ENCODE measurements at places on chromosomes 11 and 22.

- peak; percentile 80 for DNase-seq
These were observed 37.7 kb downstream of the DDI1 start for GRCh38 chr11:104073950-104074705.

DNA sequence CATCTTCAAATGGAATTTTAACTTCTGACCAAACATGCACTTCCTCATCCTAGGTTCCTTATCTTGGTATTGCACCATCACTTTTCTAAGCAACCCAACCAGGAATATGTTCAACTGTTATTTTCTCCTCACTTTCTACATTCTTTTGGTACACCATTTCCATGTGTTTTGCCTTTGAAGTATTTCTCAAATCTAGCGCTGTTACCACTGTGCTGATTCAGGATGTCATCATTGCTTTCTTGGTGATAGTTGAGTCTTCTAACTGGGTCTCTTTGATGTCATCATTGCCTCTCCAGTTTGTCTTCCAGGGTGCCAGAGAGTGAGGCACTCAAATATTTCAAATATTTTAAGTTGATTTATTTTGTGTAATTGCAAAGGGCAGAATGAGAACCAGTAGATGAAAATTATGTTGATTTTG is 47.5 kb downstream of the HORMAD2 start:
- peak; percentile 28 for DNase-seq

DNA sequence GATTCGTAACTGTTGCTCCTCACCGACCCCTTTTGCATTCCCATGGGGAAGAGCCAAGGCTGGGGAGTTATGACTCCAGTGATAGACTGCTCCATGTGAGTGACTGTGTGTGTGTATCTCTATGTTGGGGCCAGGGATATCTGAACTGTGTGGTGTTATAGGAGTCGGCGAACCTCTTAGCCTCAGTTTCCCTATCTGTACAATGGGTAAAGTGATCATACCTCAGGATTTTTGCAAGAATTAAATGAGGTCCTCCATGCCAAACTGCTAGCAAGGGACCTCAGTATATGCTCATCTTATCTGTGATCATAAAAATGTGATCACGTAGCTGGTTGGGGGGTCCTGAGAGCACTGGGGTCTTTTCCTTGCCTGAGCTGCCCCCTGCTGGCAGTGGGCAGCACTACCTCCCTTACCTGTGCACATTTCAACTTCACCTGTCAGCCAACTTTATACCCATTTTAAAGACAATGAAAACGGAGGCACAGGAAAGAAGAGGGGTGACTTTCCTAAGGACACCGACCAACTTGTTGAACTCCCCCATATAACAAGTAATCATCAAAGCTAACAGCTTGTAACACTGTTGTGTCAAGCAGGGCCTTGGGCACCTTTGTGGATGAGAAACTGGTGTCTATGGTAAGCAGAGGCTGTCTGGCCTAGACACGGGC is 1.4 kb upstream of the DPP3 start:
- DNase-seq: peak; percentile 65

- peak; percentile 68 for DNase-seq
These were observed 891 bp downstream of the SAMM50 start for GRCh38 chr22:43955883-43956782.

GRCh38 chr11:77082838-77083565 is 16.2 kb downstream of the CAPN5 start:
- DNase-seq: no peak

GRCh38 chr22:30400159-30400558 is 3.3 kb downstream of the SEC14L2 start:
- DNase-seq: no peak

DNA sequence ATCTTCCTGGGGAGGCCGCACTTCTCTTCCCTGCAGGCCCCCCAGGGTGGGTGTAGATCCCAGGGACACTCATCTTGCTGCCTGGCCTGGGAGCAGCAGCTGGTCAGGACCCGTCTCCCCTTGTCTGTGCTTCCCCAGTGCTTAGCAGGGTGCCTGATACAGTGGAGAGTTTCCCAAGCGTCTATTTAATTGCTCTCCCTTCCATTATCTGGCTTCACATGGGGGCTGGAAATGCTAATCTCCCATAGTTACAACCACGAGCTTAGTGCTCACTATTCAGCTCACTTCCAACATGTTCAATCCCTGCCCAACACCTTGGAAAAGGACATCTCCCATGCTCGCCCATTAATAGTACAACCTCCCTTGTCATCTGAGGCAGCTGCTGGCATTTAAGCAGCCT is 100.5 kb downstream of the DSCAML1 start:
- DNase-seq: no peak

DNA sequence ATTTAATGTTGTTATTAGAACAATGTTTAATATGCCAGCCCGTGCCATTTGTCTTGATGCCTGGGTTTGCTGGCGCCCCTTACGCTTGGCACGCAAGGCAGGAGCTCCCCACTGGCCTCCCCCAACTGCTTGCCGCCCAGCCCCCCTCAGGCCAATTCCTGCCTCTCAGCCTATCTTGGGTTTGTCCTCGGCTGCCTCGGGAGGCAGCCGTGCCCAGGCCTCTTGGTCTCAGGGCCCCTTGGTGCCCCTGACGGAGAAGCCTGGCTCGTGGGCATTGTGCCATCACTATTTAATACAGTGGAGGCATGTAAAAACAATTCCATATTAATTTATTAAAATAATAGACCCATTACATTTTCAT is 119.8 kb downstream of the KCNQ1OT1 start:
- no peak for DNase-seq

DNA sequence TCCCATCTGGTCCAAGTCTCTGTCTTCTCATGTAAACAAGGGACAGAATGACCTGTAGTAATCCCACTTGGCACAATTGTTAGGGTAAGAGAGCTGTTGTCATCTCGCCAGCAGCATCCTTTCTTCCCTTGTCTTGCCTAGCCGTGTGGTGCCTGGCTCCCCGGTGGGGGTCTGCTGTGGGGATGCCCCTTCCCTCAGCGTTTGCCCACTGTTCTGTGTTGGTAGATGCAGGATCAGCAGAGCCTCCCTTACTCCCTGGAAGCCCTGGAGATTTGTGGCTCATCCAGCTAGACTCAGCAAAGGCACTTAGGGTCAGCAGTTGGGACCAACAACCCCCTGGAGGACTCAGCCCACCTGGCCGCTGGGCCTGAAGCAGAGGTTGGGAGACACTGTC is 13.0 kb downstream of the ACO2 start:
- no peak for DNase-seq

GRCh38 chr11:122131126-122131525 is 15.1 kb upstream of the BLID start:
- DNase-seq: no peak

GRCh38 chr11:104169091-104169490 is 5.1 kb upstream of the PDGFD start:
- DNase-seq: no peak

- no peak for DNase-seq
These were observed 3.1 kb downstream of the PIM3 start for GRCh38 chr22:49963647-49964026.
